RWPE1 (cell line): ENCODE measurements at places on chromosomes 5 and 9.

DNA sequence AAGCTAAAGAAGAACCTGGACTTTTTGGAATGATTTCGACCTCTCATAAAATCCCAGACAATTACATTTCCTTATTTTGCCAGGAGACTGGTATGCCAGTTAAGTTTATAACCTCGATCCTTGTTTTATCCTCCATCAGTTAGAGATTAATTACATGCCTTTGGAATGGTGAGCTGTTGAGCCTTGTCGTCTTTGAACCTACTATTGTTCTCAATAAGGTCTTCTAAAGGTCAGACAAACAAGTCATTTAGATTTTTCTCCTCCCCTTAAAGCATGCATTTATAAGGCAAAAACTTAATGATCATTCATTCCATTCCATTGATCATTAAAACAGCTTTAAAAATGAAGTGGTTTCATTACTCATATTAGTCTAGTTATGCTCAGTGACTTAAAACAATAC lies 304.9 kb downstream of the DOCK8 start:
- no peak for DNase-seq

DNA sequence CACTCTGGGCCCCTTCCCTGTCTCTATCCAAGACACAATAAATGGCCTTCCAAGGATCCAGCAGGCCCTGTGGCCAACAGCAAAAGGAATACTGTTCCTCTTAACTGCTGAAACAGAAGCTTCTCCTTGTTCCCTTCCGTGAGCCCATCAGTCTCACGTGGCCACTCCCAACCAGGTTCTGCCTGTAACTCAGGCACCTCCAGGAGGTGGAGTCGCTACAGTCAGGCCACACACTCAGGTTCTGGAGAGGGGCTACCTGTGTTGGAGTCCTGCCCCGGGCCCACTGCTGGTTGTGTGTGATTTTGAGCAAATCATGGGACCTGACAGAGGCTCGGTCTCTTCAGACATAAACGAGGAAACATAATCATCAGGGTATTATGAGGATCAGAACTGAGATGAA lies 10.3 kb downstream of the FAT2 start:
- DNase-seq: no peak

DNA sequence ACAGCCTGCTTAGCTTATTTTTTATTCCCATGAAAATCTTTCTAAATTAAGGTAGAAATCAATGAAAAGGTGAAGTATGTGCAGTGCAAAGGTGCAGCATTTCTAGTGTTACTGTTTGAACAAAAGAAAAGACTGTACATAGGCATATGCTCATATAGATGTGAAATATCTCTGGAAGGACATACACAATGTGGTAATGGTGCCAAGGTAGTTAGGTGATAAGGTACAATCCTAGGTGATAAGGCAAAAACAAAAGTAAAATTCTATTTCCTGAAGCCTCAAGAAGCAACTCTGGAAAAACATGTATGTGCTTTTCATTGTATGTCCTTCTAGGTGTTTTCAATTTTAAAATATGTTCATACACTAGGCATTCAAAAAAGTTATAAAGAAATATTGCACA lies 139.4 kb upstream of the PTGER4 start:
- no peak for DNase-seq

DNA sequence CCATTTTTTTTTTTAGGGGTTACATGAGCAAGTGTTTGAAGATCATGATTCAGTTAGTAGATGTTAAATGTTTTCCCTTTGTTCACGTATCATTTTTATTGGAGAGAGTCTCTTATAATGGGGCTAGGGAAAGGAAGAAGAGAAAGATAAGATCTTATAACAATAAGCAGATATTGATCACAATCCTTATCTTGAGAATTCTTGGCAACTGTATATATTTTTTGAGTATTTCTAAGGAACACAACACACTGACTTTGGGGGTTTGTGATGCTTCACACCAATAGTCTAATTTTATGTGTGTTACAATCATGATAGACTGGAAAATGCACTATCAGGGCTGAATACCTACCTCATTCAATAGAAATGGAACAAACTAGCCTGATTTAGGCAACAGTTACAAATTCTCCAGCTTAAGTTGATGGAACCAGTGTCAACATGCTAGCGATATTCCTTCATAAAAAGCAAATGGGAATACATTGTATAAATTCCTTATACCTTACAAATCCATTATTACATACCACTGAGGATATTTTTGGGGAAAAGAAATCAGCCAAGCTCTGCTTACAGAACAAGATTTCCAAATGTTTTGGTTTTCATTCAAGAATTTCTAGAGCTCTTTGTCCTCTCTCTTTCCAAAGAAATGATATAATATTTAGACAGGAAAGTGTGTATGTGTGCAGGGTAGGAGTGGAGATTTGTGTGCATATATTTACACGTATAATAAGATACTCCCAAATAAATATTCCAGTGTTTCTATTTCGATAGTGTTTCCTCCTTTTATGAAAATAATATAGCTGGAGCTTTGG lies 41.5 kb downstream of the SVEP1 start:
- DNase-seq: no peak

- no peak for DNase-seq
These were observed 140.3 kb downstream of the PCSK1 start for GRCh38 chr5:96292582-96293247.

- no peak for DNase-seq
These were observed 448.6 kb upstream of the MPDZ start for GRCh38 chr9:13728131-13728530.

DNA sequence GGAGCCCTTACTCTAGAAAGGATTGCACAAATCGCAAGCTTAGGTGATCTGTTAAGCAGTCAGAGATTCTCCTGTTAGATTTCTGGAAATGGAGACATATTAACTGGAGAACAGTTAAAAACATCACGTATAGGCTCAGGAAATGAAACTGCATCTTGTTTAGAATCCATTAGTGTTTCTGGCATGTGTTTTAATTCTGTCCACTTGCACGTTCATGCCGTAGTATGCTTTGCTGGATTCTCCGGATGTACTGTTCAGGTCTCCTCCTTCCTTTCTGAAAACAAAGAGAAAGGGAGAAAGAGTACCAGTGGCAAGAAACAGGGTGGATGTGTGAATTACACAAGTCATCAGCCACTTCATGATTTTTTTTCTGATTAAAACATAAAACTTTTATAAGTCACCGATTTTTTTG lies 2.5 kb upstream of the RGMB start:
- DNase-seq: no peak

GRCh38 chr9:7094576-7094975 lies 336.8 kb downstream of the KDM4C start:
- no peak for DNase-seq

DNA sequence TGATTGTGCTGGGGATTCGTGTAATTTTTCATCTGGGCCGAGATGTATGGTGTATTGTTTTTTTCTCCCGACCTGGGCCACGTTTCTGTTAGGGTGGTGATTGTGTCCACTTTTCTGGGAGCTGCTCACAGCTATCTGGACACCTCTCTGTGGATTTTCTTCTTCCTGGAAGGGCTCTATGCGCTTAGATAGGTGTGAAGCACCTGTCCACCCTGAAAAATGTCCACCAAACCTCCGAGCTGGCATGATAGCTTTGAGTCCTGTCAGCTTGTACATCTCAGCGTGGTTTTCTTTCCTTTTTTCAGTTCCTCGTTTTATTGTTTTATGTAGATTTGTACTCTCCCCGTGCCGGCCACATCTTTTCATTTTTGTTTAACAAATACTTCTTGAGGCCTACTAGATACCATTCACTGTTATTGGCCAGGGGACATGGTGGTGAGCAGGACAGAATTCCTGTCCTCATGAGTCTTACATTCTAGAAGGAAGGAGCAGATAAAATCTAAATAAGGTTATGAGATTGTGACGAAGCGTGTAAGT lies 1.1 kb downstream of the UGCG start:
- DNase-seq: no peak
